ENCODE measurements at places on chromosomes 12 and 14.

DNA sequence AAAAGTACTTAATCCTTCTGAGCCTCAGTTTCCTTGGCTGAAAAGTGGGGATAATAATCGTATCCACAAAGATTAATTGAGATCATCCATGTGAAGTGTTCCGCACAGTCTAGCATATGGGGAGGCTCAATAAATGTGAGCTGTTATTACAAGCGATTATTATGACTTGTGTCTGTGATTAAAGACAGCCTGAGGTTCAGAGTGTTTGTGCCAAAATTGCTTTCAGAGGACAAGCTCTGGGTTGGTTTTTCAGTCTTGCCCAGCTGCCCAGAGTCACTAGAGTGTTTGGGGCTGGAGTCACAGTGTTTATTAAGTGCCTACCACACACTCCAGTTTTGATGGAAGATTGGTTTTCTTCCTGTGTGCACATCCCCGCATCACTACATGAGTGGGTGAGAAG lies 53.5 kb downstream of the NTF3 start:
- no peak for DNase-seq

GRCh38 chr12:99259040-99259934 lies 388.3 kb upstream of the GARIN6 start:
- no peak for DNase-seq

DNA sequence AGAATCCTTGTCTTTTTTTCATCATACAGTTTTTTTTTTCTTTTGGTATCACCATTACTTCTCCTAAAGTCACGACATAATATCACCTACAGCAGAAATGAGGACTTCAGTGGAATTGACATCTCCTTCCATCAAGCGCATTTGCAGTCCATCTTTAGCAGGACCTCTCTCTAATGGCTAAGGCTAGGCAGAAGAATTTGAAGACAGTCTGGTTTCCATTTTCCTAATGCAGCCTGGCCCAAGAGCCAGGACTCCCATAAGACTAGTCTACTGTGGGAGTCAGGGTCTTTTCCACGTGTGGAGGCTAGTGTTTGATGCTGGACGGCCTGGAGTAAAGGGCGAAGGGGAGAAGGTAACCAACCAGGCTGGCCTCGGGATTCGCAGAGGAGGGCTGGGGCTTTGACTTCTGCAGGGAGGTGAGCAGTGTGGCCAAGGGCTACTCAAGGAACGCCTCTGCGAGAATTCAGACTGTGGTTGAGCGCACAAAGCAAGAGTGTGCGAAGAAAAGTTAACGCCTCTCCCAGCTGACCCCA lies 769 bp upstream of the ZNF740 start:
- DNase-seq = no peak

- no peak for DNase-seq
Measured at GRCh38 chr12:5783289-5783920, 161.7 kb downstream of the ANO2 start.

DNA sequence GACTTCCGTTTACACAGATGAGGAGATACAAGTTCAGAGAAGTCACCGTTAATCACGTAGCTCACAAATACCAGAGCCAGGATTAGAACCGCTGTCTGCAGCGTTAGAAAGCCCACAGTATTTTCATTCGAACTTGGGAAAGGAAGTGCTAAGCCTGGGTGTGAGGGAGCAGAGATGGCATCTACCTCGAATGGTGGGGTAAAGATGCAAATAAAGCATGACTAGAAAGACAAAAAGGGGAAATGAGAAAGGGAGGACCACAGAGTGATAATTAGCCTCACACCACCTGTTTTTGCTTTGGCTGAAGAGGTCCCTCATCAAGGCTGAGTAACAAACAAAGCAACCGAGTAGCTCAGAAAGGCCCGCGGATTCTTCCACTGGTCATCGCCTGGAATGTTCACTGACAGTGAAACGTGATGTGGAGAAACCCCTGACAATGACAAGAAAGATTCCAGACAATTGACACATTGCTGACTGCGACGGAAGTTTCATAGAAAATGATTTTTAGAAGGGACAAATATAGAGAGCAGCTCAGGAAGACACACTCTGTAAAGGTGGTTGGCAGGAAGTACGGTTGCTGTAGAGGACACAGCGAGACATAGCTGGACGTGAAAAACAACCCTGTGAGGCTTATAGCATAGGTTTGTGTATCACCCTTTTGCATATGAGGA lies 31.5 kb upstream of the BHLHE41 start:
- DNase-seq = no peak

Data from COR-L47 (cell line).